Umbilical cord (tissue), 2 donors: ENCODE measurements at places on chromosomes 1 and 21. TPM values are rescaled to one million over a fixed set of nuclear protein-coding genes. Genes with fewer than 3 reads are reported as not detected.

GRCh38 chr1:228018125-228018398, 11.3 kb downstream of the WNT3A start:
- no peak for DNase-seq

- no peak for DNase-seq
These were observed 788 bp upstream of the TXNIP start for GRCh38 chr1:145997016-145997717.

DNA sequence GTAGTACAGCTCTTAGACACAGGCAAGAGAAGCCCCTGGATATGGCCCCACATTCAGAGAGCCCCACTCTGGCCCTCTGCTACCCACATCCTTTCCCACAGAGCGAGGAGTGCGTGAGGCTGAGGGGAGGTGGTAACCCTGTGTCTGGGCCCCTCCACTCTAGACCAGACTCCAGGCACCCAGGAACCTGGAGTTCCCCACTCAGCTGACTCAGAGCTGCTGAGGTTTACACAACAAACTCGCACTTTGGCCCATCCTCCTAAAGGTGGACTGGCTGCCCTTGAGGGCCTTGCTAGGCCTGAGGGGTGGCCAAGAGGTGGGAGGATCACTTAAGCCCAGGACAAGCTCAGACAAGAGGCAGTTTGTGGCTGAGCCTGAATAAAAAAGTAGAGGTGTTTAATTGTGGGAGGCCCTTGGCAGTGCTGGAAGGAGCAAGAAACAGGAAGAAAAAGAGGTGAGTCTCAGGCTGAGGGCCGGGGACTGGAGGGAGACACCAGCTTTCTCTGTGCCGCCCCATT, 10.7 kb downstream of the MR1 start:
- DNase-seq: peak; percentile 19

DNA sequence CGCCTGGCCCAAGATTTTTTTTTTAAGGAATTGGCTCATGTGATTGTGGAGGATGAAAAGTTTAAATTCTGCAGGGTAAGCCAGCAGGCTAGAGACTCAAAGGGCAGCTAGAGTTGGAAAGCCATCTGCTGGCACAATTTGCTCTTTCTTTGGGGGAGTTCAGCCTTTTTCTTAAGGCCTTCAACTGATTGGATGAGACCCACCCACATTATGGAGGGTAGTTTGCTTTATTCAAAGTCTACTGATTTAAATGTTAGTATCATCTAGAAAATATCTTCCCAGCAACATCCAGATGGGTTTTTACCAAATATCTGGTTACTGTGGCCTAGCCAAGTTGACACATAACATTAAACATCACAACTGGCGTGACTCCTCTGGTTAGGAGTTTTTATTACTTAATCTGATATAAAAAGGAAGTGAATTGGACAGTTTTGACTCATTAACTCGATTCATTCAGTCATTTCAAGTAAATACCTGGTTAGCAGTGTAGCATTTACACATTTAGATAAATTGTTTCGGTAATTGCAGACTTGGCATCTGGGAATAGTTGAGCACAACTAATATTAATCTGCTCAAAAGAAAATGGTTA, 12.4 kb downstream of the HOOK1 start:
- no peak for DNase-seq

Gene SNAP47
- total RNA-seq: 76.1 TPM

- peak; percentile 83 for DNase-seq
These were observed 6.9 kb upstream of the NOS1AP start for GRCh38 chr1:162062542-162063015.

- DNase-seq: no peak
These were observed 3.2 kb upstream of the DENND1B start for GRCh38 chr1:197778366-197778945.

Gene AVPR1B
- 0.72 TPM for total RNA-seq

Gene DEPDC1
- 10.8 TPM for total RNA-seq

DNA sequence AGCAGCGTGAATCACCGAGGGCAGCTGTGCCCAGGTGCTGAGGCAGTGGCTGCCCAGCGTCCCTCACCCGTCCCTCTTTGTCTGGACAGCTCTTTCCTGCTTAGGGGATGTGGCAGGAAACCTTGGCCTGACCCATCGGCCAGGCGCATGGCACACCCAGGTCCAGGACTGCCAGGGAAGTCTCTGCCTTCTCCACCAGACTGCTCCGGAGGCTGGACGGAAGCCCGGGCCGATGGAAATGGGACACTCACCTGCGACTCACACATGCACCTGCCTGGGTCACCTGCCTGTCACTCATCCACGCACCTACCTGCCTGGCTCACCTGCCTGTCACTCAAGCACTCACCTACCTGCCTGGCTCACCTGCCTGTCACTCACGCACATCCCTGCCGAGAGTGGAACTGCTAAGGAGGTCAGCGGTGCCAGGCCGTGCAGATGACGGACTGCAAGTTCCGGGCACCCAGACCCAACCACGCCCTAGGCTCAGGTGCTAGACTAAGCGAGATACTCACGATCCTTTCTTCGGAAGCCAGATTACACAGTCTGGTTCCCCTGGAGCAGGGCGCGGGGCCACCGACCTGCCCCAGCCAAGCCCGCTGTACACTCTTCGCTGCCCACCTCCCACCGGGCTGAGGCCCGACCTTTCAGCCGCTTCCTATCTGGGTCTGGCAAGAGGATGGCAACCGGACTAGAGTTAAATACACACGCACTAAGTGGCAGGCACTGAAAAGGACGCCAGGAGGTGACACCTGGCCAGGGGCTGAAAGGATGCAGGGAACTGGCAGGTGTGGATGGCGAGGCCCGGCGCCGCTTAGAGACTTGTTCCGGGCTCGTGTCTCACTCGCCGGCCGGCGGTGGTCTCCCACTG, 1.1 kb downstream of the UBE2J2 start:
- DNase-seq: no peak

Gene APOBEC4
- total RNA-seq: 4.6 TPM

GRCh38 chr1:92363401-92363800, 64.5 kb downstream of the RPAP2 start:
- no peak for DNase-seq

GRCh38 chr21:38590449-38591217, 92.4 kb upstream of the ERG start:
- no peak for DNase-seq

GRCh38 chr1:235075048-235075776, 53.4 kb downstream of the TOMM20 start:
- no peak for DNase-seq

GRCh38 chr1:212565571-212566305, 42.8 kb upstream of the ATF3 start:
- no peak for DNase-seq

GRCh38 chr1:26357121-26357602, 3.2 kb upstream of the CRYBG2 start:
- no peak for DNase-seq

DNA sequence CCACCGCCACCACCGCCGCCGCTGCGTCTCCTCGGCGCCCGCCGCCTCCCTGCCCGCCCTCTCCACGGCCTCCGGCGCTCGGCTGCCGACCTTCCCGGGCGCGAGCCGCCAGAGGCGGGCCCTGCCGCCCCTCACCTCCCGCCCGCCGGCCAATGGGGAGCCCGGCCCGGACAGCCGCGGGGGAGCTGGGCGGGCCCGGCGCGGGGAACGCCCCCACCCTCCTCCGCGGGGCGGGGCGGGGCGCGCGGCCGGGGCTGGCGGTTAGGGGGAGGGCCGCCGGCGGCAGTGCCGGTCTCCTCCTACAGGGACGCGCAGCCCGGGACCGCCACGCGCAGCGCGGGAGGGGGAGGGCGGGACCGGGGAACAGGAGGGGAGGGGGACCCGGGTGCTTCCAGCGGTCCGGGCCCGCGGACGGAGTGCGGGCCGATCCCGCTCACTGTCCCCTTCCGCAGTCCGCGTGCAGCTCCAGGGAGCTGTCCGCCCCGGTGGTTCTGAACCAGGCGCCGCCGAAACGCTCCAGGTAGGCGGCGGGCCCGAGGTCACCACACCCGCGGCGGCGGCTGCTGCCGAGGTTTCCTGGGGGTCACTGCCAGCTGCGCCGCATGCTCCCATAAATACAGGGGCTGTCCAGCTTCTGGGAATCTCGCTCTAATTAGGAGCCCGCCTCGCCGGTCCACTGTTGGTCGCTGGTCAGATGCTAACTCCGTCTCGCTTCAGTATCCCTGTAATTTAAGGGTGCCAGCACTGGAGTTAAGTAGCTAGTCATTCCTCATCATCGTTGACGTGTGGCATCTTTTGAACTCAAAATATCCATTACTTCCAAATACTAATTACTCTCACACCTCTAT, at the start of gene PGBD5:
Gene PGBD5, minus strand, starts transcription at position 87 of the 848 bp plus-strand sequence. CDS start 404 bp downstream, outside the sequence.
- peak; percentile 77 for DNase-seq

DNA sequence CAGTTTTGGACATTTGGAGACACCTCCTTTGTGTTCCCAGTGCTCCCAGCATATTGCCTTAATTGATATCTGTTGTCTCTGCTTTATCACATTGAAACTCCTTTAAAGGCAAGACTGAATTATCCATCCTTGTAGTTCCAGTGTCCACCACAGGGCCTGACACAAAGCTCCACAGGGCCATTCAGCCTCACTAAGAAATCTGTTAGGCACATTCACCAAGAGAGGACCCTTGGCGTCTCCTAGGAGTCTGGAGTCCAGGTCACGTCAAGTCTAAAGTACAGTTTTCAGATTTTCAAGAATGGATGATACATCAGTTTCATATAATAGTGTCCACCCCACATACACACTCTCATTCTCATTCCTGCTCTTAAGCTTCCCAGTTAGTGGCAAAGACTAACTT, 4.8 kb downstream of the ACP6 start:
- DNase-seq: no peak

GRCh38 chr1:90821788-90822359, 104.8 kb upstream of the BARHL2 start:
- no peak for DNase-seq

GRCh38 chr21:44737706-44738354, 26.5 kb upstream of the TSPEAR start:
- DNase-seq: no peak

DNA sequence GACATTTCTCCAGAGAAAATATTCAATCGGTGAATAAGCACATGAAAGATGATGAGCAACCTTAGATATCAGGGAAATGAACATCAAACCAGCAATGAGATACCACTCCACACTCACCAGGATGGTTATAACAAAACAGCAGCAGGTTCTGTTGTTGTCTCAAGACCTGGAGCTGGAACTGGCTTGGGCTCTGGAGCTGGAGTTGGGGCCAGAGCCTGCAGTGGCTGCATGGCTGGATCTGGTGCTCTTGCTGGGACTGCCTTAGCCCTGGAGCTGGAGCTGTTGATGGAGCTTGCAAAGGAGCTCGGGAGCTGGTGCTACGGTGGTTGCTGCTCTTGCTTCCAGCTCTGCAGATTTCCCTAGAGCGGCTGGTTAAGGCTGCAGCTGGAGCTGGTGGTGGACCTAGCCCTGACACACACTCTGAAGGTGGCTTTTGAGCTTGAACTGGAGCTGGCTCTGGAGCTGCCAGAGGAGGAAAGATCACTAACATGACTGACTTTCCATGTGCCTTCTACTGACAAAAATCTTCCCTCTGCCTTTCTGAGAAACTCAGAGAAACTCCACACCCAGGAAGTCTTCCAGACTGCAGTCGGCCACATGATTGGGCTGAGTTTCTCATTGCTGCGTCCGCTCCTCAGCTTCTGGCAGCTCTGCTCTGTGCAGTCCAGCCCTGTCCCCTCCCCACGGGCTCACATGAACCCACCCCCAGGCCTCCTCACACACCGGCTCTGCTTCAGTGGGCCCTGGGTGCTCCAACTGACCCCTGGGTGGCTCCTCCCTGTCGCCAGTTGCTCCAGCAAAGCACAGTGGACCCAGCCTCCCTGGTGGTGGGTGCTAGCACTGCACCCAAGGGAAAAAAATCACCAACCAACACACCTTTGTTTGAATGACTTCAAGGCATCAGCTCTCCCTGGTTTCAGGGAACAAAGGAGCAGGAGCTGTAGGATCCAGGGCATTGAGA, 139.1 kb upstream of the FMN2 start:
- peak; percentile 4 for DNase-seq

Gene OR2T33
- total RNA-seq: 2.6 TPM

- no peak for DNase-seq
These were observed 85.2 kb upstream of the ADAM30 start for GRCh38 chr1:119981496-119981895.

DNA sequence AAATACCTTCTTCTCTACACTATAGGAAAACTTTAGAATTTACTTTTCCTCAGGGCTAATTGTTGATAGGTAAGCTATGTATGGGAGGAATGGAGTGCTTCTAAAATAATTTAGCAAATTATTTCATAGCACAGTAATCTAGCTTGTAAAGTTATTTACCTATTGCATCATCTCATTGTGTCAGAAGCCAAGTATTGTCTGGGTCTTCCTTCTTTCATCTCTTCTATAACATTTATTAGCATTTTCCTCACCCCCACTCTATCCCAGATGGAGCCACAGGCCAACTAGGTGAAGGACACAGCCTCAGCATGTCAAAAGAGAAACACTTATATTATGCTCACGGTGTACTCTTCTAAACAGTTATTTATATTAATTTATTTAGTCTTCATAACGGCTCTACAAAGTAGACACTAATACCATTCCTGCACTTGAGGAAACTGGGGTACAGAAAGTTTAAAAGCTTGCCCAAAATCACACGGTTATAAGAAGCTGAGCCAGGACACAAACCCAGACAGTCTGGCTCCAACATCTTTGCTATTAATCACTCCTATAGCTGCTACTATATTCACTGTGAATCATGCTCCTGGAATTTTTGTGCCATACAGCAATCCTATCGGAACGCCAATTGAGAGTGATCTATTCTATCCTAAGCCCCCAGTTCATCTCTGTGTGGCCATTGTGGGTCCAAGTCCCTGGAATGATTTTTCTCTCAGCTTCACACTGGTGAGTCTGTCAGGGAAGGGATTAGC, 43.1 kb downstream of the OR10J5 start:
- DNase-seq: no peak

GRCh38 chr1:21763694-21764419, 19.1 kb downstream of the USP48 start:
- DNase-seq: no peak

DNA sequence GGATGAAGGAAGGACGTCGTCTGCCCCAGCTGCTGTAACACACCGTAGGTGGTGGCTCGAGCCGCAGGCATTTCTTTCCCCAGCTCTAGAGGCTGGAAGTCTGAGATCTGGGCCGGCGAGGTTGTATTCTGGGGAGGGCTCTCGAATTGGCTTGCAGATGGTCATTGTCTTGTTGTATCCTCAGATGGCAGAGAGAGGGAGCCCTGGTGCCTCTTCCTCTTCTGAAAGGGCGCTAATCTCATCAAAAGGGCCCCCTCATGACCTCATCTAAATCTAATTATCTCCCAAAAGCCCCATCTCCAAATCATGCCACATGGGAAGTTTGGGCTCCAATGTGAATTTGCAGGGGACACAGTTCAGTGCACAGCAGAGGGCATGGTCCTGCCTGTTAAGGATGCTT, 109.0 kb downstream of the SIK1 start:
- no peak for DNase-seq

Gene KIF17
- total RNA-seq: not detected
